ENCODE measurements at places on chromosomes 12 and 14.

DNA sequence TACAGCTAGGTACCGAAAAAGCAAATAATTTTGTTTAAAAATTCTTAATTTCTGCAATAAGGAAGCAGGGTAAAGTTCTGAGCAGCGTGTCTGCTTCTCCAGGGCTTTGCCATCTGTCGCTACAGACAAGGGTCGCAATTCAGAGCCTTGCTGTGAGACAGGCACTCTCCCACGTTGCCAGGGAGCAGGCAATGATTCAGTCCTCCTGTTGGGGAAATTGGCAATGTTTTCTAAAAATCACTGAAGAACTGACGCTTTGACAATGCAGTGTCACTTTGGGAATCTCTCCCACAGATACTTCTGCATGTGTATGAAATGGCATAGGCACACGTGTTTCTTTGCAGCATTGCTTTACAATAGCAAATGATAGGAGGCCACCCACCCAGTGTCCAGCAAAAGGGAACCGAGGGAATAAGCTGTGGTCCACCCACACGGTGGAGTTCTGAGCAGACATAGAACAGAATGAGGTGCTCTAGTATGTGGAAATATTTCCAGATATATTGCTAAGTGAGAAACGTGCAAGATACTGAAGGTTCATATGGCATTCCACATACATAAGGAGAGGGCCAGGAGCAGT lies 16.0 kb upstream of the HIP1R start:
- DNase-seq: no peak

DNA sequence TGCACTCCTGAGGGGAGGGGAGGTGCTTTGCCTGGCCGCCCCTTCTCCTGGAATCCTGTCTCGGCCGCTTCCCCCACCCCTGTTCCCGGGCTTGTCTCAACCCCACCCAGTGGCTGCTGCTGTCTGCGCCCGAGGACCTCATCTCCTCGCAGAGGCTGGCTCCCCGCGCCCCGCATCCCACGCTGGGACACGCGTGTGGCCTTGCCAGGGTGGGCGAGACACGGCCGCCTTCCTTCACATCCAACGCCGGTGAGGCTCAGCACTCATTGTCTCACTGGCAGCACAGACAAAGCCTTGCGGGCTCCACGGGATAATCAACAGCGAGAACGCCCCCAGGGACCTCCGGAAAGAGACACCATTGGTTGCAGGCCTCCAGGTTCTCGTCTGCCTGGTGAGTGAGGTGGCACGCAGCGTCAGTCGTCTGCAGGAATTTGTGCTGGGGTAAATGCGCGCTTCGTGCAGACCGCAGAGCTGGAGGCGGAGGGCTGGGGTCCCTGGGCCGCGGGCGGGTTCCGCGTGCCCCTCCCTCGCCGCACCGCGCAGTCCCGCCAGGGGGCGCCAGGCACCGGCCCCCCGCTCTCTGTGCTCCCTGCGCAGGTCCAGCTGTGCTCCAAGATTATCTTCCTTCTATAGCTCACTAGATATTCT lies 26.8 kb downstream of the CCDC177 start:
- DNase-seq: peak; percentile 27

- no peak for DNase-seq
These were observed 1257.6 kb upstream of the FLRT2 start for GRCh38 chr14:84272290-84272721.

GRCh38 chr12:90100579-90100978 lies 391.9 kb upstream of the ATP2B1 start:
- no peak for DNase-seq

DNA sequence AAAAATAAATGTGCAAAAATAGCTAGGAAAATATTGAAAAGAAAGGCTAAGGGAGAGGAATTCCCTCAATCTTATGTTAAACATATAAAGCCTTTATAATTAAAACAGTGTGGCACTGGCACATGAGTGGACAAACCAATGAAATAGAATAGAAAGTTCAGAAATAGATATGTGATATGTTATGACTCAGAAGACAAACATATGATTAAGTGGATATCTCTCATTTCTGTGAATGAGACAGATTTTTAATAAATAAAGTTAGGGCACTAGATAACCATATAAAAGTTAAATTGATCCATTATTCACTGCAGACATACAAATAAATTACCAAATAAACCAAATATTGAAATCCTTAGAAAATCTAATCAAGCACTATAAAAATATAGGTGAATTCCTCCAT lies 73.0 kb downstream of the ALG10B start:
- DNase-seq: no peak

DNA sequence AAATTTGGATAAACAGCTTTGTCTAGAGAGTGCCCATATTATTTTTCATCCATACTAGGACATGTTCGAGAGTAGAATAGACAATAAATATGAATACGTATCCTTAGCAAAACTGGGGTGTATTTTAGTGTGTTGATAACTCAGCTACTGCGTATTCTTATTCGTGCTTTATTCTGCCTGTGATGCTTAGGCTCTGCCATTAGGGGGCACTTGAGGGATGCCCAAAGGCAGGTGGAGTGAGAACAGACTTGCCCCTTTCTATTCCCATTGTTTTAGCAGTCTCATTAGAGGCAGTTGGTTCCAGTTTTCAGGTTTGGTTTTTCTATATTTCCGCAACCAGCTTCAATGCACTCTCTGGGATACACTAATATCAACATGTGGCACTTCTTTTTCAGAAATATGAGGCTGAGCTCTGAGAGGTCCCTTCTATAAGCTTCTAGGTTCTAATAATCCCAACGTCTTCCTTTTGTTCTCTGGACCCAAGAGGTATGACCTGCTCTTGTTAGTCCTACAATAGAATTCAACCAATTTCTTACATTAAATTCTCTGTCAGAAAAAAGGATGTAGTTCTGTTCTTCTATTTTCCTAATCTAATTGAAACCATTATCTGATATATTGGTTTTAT lies 985.7 kb upstream of the FBXO33 start:
- DNase-seq: peak; percentile 4

GRCh38 chr12:88895634-88896033 lies 315.4 kb upstream of the KITLG start:
- no peak for DNase-seq

- DNase-seq: no peak
These were observed 46.0 kb upstream of the PLBD1 start for GRCh38 chr12:14613718-14614117.

- peak; percentile 30 for DNase-seq
These were observed 71.1 kb upstream of the ZDHHC17 start for GRCh38 chr12:76692846-76693245.

GRCh38 chr14:75217508-75218206 lies 41.2 kb upstream of the TMED10 start:
- DNase-seq: no peak

- peak; percentile 70 for DNase-seq
These were observed 102.0 kb downstream of the TMEM30B start for GRCh38 chr14:61179061-61179690.

DNA sequence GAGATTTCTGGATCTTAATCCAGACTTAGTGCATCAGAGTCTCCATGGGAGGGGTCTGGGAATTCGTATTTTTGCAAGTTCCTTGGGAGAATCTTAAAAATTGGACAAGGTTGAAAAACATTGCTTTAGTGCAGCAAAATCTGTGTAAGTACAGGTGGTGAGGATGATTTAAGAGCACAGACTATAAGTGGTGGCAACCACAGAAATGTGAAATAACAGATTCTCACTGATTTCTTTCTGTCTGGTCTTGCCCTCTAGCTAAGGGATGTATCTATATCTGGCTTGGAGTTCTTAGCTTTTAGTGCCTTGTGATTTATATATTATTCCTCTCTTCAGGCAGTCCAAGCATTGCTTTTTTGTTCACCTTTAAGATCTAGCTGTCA lies 116.2 kb downstream of the DIP2B start:
- no peak for DNase-seq

GRCh38 chr12:97745406-97746101 lies 282.9 kb downstream of the RMST start:
- no peak for DNase-seq

DNA sequence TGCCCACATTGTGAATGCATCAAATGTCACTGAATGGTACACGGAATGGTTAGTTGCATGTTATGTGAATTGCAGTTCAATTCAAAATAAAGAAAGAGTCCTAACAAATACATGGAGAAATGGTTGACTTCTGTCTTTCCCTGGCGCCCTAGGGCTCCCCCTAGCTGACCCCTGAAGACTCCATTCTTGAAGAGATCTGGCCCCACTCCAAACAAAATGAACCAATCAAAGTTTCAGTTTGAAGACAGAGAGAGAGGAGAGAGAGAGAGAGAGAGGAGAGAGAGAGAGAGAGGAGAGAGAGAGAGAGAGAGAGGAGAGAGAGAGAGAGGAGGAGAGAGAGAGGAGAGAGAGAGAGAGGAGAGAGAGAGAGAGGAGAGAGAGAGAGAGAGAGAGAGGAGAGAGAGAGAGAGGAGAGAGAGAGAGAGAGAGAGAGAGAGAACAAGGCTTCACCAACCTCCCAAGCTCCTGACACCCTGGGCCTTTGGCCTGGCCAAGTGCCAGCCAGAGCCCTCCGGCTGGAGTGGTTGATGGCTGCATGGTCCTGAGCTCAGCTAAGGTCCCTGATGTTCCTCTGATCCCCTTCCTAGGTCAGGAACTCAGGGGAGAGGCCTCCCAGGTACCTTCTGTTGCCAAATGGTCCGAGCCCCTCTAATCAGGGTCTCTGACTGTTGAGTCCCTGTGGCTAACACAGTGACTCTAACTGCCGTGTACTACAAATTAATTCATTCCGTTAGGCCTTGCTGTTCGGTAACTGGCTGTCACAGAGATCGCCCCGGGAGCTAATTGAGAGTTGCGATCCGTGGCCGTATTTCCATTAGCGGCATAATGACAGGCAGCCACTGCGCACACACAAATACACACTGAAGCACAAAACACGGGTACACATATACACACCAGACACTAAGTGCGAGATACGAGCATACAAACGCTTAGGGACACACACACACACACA lies 188.8 kb downstream of the ESRRB start:
- peak; percentile 9 for DNase-seq

DNA sequence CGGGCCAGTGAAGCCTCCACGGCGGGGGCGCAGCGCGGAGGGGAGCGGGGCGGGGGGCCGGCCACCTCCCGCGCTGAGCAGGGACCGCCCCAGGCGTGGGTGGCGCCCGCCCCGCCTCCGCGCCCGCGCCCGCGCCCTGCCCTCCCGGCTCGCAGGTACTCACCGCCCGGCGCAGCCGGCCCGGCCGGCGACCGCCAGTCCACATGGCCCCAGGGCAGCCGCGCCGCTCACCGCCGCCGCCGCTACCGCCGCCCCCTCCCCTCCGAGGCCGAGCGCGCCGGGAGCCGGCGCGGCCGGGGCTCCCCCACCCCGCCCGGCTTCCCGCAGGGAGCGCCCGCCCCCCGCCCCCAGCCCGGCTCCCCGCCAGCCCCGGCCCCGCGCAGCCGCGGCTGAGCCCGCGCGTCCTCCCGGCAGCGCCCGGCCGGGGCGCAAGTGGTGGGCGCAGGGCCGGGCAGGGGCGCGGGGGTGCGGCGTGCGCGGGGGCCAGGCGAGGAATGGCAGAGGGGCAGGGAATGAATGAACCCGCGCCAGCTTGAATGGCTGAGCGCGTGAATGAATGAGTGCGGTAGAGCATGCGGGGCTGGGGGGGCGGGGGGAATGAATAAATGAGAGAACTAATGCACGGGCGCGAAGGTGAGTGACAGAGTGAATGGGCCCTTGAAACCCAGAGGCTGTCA lies at the start of gene BEGAIN:
BEGAIN (minus strand) TSS at position 332 of the 677 bp plus-strand sequence; CDS start at position 205, 127 bp downstream.
- DNase-seq: no peak

- no peak for DNase-seq
These were observed 30.3 kb upstream of the KCNC2 start for GRCh38 chr12:75239987-75240386.

DNA sequence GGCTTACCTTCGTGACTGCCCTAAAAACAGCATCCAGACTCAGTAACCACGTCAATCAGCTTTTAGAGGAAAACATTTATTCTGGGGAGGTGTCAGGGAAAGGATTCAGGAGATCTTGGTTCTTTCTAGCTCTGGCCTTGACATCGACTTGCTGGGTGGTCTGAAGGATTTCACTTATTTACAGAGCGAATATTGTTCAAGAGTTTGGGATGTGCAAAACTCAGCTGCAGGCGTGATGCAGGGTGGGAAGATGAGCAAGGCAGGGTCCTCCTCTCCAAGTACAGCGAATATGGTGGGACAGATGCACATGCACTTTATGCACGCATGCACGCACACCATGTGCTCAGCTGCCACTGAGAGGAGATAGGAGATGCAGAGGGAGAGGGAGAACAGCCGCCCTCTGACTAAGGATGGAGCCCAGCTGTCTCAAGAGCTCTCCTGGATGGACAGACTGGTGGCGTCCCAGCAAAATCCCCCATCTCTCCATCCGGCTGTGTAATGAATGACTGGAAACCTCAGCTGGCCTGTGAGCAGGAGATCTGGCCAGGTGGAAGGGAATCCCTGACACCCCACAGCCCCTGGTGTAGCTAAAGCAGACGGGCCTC lies 24.4 kb upstream of the BDKRB1 start:
- DNase-seq: no peak

DNA sequence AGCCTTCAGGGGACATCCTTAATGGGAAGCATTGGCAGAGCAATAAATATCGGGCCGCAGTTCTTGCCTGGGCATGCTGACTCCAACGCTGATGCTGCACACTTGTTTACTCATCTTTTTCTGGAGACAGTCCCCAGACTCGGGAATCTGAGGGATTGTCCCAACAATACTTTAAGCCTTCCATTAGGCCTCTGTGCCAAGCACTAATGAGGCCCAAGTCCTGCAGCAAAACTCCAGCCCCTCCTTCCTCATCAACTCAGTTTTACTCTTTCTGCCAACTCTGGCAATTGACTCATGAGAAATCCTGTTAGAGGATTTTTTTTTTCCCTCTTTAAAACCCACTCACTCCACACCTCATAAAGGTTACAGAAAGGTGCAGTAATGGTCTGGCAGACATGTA lies 233.4 kb upstream of the PELI2 start:
- DNase-seq: no peak

DNA sequence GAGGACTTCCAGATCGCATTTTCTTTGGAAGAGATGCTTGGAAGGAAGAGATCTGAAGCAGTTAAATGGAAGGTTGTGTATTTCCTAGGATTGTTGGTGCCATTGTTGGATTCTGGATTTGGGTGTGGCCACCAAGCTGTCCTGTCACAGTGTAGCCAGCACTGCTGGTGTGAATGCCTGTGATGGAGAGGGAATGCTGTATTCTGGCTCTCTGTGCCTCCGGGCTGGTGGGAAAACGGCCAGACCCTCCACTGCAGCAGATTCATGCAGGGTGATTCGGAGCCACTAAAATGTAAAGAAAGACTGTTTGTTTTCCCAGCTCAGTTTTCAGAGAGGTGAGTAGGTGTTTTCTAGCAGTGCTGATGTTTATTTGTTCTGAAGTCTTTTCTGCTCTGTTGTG lies 30.7 kb upstream of the MANSC4 start:
- no peak for DNase-seq

DNA sequence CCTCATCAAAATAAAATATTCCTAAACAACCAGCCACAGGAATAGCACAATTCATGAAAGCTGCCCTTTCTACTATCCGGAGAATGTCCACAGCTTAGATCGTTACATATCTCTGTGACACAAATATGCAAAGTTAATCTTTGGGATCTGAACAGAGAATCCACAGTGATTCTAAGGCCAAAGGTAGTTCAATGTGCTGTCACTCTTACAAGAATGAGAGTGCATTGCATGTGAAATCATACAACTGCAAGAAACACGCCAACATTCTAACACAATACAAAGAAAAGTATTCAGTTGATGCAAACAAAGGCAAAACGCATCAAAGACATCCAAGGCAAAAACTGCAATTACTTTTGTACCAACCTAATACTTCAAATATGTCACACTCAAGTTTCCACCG lies 60.4 kb downstream of the KSR2 start:
- no peak for DNase-seq

All from fibroblast of skin of scalp (primary cell).